Right renal cortex interstitium (tissue), 3 donors: ENCODE measurements at places on chromosomes 1 and 21.

GRCh38 chr1:171799166-171799565, 17.7 kb downstream of the METTL13 start:
- no peak for DNase-seq

DNA sequence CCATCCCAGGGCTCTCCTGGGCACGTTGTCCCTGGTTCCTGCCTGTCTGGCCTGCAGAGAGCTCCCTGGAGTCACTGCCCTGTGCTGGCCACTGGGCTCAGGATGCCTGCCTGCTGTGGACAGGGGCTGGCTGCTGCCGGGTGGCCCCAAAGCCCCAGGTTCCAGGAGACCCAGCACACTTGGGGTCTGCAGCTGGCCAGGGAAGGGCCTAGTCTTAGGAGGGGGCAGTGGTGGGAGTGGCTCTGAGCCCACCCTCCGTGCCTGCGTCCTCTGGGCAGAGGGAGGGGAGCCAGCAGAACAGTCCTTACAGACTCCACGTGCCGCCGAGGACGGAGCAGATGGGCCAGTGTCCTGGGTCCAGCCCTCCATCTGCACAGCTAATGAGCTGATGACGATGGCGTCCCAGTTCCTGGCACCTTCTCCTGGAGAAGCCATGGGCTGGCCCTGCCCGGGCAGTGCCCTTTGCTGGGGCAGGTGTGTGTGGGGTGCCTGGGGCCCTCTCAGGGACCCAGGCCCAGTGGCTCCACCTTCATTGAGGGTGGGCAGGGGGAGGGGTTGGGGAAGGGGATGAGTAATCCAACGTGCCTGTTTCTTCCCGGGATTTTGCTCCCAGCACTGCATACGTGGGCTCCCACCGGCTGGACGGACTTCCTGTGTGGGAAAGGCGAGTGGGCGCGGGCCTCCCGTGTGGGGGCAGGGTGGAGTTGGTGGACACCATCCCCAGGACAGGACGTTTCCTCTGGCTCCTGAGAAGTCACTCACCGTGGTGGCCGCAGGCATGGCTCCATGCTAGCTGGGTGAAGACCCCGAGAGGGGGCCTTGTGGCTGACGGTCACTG, 6.8 kb upstream of the PLCH2 start:
- DNase-seq, result no peak

GRCh38 chr21:29991624-29992023, 51.8 kb upstream of the GRIK1 start:
- no peak for DNase-seq

DNA sequence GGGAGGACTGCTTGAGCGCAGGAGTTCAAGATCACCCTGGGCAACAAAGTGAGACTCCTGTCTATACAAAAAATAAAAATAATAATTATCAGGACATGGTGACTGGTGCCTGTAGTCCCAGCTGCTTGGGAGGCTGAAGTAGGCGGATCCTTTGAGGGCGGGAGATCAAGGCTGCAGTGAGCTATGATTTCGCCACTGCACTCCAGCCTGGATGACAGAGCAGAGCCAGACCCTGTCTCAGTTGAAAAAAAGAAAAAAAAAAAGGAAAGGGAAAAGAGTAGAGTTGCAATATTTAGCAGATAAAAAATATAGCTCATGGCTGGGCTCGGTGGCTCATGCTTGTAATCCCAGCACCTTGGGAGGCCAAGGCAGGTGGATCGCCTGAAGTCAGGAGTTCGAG, 3.3 kb upstream of the S1PR1 start:
- DNase-seq, result no peak

- DNase-seq, result no peak
These were observed 456.1 kb upstream of the ADAMTS5 start for GRCh38 chr21:27423038-27423437.

GRCh38 chr1:82044536-82044935, 243.8 kb downstream of the ADGRL2 start:
- DNase-seq, result no peak

DNA sequence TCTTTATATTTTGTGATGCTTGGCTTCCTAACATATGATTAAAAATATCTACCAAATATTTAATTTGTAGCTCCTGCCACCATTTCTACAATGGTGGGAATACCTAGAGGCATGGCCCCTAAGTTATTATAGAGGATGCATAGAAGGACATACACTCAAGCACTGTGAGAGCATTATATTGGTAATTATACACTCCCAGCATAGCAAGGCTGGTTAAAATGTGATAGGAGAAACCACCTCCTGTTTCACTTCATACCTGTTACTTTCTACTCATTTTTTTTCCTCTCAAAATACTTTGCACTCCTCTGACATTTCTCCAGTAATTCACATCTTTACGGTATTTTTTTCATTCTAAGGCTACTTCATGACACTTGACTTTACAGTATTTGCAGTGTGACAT, 92.9 kb downstream of the HS2ST1 start:
- DNase-seq, result no peak

- no peak for DNase-seq
These were observed 9.8 kb downstream of the PTGFR start for GRCh38 chr1:78500529-78500928.

- DNase-seq, result no peak
These were observed 8.8 kb downstream of the ZNF692 start for GRCh38 chr1:248850124-248850523.

DNA sequence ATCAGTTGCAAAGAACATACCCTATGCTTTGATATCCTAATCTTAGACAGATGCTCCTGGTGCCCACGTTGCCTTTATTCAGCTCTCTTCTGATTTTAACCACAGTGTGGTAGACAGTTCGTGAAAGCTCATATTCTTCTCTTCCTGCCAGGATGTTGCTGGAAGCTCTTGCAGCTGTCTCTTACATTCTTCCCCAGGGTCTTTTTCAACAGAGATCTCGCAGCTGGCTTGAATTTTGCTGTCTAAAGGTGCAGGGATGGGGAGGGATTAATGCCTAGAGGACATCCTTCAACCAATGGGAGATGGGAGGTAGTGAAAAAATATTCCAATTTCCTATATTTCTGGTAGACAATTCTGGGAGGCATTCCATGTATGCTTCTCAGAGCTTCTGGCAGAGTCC, 150.0 kb upstream of the APP start:
- DNase-seq, result no peak

DNA sequence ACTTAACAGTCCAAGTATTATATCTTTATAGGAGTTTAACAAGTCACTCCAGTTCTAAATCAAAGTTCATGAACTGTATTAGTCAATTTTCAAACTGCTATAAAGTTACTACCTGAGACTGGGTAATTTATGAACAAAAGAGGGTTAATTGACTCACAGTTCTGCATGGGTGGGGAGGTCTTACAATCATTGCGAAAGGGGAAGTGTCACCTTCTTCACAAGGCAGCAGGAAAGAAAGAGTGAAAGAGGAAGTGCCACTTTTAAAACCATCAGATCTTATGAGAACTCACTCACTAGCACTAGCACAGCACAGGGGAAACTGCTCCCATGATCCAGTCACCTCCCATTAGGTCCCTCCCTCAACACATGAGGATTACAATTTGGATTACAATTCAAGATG, 70.0 kb downstream of the CLCA4 start:
- no peak for DNase-seq

- DNase-seq, result no peak
These were observed 12.4 kb downstream of the FBXO2 start for GRCh38 chr1:11641776-11642305.

- DNase-seq, result peak; percentile 41
These were observed 642 bp downstream of the MLLT11 start for GRCh38 chr1:151060657-151061421.
